Karpas-422 (cell line): ENCODE measurements at places on chromosomes 16 and 17. TPM values are rescaled to one million over a fixed set of nuclear protein-coding genes. Genes with fewer than 3 reads are reported as not detected.

DNA sequence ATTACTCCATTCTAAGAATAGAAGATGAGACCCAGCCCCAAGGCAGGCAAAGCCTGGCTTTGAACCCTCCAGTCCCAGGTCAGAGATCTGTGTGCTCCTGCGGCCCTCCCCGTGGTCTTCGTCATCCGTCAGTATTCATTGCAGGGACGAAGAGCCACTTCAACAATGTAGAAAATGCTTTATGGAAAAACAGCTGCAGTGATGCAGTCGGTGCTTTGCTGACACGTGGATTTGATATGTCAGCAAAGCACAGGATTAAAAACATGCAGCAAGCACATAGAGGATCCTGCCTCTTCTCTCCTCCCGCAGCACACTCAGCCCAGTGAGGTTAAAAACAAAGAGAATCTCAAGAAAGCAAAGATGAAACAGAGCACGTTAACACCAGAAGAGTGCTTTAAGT is 117.1 kb upstream of the AXIN2 start:
- DNase-seq: no peak

GRCh38 chr17:63365366-63366240 is 80.5 kb downstream of the CYB561 start:
- no peak for DNase-seq

DNA sequence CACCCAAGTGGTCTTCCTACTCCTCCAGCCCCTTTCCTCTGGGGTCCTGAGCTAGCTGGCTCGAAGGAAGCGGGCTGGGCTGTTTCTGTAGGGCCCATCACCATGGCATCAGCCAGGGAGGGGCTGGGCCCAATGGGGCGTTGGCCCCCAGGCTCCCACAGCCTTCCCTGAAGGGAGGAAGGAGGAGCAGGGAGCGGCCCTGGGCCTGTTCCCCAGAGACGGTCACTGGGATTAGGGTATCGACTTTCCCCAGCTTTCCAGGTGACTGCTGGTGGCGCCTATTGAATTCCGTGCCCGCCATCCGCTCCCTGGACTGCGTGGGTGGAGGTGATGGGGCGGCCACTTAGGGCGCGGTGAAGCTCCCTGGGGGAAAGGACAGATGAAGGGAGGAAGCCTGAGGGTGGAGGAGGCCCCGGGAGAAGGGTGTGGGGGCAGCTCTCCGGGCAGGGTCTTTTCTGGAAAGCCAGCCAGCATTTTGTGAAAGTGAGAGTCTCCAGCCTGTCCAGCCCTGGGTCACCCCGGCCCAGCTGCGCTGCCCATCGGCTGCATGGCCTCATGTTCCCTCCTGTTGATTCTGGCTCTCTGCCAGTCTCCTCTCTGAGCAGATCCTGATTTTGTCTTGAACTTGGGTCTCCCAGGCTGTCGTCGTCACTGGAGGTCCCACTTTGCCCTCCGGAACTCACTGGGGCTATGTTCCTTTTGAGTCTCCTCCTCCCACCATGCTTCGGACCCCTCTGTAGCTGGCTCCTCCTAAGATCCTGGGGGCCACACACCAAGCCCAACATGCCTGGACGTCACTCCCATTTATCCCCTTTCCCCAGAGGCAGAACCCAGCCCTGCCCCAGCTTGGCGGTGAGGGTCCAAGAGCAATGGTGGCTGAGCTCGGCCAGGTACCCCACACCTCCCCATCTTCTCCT is 9.8 kb downstream of the NHERF1 start:
- DNase-seq: no peak

DNA sequence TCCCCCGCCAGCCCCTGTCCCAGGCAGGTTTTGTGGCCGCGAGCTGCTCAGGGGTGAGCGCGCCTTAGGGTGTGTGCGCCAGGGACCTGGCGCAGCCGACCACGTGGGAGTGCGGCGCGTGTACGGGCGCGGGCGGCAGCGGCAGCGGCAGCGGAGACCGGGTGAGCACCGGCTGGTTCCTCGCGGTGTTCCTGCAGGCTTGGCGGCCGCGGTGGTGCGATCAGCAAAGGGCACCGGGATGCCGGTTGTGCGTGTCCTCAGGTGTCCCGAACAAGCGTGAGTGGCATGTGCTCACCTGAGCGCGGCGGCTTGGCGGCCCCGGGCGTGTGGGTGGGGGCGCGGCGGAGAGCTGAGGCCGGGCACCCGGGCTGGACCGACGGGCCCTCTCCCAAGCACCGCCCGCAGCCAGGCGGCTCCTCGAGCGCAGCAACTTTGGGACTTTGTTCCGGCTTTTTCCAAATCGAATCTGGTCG is 381 bp upstream of the HSD11B2 start:
- peak; percentile 59 for DNase-seq

GRCh38 chr16:73996624-73997339 is 299.8 kb upstream of the PSMD7 start:
- no peak for DNase-seq

DNA sequence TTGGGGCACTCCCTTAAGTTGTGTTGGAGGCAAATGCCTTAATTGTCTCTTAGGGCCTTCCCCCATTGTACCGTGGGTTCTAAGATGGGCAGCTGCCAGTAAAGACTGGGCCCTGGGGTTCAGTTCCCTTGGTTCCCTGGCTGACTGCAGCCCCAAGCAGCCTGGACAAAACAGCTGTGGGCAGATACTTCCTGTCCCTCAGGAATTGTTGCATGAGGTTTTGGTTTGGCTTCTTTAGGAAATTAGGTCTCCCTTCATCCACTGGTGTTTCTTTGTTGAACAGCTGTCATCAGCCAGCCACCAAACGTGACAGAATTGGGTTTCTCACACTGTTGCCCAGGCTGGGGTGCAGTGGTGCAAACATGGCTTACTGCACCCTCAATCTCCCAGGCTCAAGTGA is 42.0 kb upstream of the ETV4 start:
- no peak for DNase-seq

- no peak for DNase-seq
These were observed 28.4 kb downstream of the DNAH2 start for GRCh38 chr17:7745748-7746470.

GRCh38 chr17:4144422-4144747 is 1.4 kb downstream of the CYB5D2 start:
- no peak for DNase-seq

DNA sequence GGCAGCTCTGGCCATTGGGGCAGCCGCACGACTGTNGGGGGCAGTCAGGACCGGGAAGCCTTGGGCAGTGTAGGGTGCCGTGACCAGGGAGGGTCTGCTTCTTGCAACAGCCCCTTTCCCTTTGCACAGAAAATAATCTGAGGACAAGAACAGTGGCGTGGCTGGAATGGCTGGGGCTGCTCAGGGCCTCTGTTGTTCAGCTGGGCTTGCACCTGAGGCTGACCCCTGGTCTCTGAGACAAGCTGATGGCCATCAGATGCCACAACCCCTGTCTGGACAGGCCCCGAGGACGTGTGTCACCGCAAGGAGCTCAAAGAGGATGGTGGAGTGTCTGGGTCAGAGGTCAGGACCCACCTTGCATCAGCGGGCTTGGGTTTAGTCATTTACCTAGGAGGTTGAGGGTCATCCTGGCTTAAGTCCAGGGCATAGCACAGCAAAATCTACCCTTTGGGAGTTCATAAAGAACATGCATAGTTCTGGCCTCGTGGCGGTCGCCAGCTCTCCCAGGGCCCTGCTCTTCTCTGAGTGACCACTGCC is 46.9 kb downstream of the METRNL start:
- DNase-seq: no peak

GRCh38 chr17:49564638-49565037 is 11.0 kb upstream of the NXPH3 start:
- no peak for DNase-seq

GRCh38 chr16:87754535-87754934 is 11.3 kb downstream of the KLHDC4 start:
- DNase-seq: no peak

DNA sequence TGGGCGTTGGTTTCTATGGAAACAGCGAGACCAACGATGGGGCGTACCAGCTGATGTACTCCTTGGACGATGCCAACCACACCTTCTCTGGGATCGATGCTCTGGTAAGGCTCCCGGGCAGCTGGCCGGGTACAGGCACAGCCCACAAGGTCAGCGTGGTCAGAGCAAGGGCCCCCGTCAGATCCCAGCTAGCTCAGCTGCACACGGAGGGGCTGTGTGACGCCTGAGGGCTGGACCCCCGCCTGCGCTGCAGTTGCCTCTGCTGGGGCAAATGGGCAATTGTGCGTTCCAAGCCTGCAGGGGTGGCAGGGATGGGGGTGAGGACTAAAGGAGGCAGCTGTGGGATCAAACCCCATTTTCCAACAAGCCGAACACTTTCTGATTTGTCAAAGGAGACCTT is 17.5 kb downstream of the TTYH2 start:
- DNase-seq: no peak

- no peak for DNase-seq
These were observed 5.6 kb downstream of the MMD start for GRCh38 chr17:55416000-55416399.

GRCh38 chr17:2701996-2702741 is 9.4 kb downstream of the CLUH start:
- DNase-seq: no peak

- DNase-seq: no peak
These were observed 205.6 kb downstream of the GRIN2A start for GRCh38 chr16:9976601-9977000.

Gene PRSS27
- total RNA-seq: 1.4 and 2.8 TPM in 2 replicates

Gene KSR1
- 0.32 and 0.52 TPM in 2 replicates for total RNA-seq

Gene GPR142
- not detected in 2 replicates for total RNA-seq

Gene ZNF500
- 4.9 and 11.9 TPM in 2 replicates for total RNA-seq
